Stimulated activated CD8-positive, alpha-beta memory T cell treated with anti-CD3 and anti-CD28 coated beads, Interleukin-2, amount 100 ng/mL, for 1 hour (primary cell): ENCODE measurements at places on chromosomes 12 and 14.

GRCh38 chr14:102209224-102209966 is 69.7 kb downstream of the WDR20 start:
- DNase-seq: no peak

GRCh38 chr12:46134205-46134811 is 134.5 kb downstream of the SLC38A1 start:
- DNase-seq: no peak

- DNase-seq: no peak
These were observed 238.4 kb downstream of the MED13L start for GRCh38 chr12:116039081-116039480.

- DNase-seq: no peak
These were observed 30.4 kb upstream of the IFT81 start for GRCh38 chr12:110093631-110094311.

GRCh38 chr14:105144666-105145380 is 23.8 kb downstream of the JAG2 start:
- DNase-seq: no peak

- no peak for DNase-seq
These were observed 2.3 kb upstream of the SCNN1A start for GRCh38 chr12:6377667-6377994.
